Posterior vena cava (tissue), 2 donors: ENCODE measurements at places on chromosomes 6 and 20. TPM values are rescaled to one million over a fixed set of nuclear protein-coding genes. Genes with fewer than 3 reads are reported as not detected.

The FBXO9 gene
- 99.5 TPM for total RNA-seq

The SH3BGRL2 gene
- total RNA-seq, result 15.0 TPM

The FAM209B gene
- total RNA-seq, result 0.38 TPM

The RRP36 gene
- 40.1 TPM for total RNA-seq

The MAS1 gene
- 0.42 TPM for total RNA-seq

The EYS gene
- not detected for total RNA-seq

The TRAPPC3L gene
- 0.33 TPM for total RNA-seq

DNA sequence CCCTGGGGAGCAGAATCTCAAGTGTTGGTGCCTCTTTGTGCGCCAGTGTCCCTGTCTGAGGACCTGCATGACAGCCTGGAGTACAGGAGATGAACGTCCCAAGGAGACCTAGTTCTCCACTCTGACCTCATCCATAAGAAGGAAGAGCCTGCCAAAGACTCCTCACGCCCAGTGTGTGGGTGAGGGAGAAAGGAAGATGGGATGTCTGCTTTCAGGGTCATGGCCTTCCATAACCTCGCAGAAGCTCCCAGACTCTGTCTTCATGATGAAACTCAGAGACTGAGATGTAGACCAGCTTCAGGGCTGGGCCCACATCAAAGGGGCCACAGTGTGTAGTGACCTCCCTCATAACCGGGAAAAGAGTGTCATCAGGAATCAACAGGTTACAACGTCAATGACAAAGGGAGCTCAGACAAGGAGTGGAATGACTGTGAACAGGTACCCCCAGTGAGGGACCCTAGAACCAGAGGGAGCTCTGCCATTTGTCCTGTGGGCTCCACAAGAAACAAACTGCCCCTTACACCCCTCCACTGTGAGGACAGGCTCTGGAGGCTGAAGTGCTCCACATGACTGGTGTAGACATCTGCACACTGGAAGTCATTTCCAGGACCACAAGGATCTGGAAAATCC, 8.1 kb downstream of the HLA-DQB1 start:
- no peak for DNase-seq

DNA sequence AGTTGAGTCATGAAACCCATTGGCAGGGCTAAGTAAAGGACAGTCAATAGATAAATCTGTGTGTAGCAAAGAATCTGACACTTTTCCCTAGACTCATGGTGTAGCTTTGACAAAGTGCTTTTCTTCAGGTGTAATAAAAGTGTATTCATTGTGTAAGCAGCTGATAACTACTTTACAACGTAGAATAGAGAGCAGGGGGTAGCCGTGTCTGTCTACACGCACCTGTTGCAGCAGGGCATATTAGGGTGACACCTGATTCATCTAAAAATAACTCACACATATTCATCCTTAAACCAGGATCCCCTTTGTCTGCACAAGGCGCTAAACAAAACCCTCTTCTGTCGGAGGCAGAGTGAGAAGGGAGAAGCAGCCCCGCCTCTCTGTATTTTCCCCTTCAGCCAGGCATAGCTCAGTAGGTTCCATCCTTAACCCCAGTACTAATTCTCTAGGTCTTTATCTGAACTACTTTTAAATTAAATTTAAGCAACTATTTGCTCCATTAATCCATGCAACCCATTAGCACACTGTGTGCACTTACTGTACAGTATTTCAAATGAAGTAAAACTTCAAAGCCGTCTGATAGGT, 306.7 kb upstream of the SASH1 start:
- no peak for DNase-seq

DNA sequence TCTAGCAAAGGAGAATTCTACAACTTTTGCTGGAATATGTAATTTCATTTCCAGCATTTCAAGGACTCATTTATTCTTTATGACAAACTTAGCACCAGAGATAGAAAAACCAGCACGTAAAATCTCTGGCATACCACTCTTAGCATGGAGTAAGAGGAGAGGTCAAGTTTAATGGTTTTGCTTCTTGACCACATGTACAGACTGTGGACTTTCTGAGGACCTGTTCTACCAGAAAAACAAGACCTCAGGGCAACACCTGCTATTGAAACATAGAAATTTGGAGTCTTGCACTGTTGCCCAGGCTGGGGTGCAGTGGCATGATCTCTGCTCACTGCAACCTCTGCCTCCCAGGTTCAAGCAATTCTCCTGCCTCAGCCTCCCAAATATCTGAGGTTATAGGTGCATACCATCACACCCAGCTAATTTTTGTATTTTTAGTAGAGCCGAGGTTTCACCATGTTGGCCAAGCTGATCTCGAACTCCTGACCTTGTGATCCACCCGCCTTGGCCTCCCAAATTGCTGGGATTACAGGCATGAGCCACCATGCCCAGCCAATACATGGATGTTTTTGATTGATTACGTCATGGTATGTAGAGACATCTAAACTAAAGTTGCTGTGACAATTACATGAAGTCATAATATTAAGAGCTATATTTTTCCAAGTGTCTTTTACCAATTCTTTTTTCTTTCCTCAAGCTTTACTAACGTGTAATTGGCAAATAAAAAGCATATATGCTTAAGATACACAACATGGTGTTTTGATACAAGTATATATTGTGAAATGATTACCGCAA, 36.1 kb downstream of the CRYBG1 start:
- no peak for DNase-seq

- DNase-seq, result no peak
Observed at GRCh38 chr20:47125508-47125757, 230.8 kb downstream of the EYA2 start.

DNA sequence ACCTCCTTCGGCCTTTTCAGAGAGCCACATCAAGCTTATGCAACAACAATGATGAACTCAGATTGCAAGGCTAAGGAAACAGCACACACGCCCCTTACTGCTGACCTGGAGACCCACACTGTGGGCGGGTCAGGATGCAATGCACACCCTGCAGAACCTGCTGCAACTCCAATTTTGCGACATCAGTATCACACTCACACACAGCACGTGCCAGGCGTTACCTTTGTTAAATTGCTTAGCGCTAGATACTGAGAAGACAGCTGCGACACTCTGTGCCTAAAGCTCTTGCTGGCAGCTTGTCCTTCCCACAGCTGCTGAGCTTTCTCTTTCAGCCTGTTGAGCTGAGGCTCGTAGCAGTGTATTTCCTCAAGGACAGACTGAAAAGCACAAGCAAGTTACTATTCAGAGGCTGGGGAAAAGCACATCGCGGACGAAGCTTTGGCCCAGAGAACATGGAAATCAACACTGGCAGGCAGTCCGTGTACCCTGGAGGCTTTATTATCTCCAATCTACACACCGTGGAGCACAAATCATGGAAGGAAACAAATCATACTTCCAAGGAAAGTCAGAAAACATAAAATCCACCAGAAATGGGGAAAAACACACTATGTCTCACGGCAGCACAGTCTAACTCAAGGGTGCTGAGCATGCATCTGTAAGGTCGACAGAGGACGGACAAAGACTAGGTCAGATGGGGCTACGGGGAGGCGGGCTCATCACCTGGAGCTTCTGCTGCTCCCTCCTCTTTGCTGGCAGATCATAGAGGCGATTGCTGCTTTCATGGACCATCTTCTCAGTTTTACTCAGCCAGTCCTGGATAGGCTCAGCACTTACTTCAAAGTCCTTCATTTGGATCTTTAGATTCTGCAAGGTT, 268.2 kb downstream of the SYNE1 start:
- no peak for DNase-seq

DNA sequence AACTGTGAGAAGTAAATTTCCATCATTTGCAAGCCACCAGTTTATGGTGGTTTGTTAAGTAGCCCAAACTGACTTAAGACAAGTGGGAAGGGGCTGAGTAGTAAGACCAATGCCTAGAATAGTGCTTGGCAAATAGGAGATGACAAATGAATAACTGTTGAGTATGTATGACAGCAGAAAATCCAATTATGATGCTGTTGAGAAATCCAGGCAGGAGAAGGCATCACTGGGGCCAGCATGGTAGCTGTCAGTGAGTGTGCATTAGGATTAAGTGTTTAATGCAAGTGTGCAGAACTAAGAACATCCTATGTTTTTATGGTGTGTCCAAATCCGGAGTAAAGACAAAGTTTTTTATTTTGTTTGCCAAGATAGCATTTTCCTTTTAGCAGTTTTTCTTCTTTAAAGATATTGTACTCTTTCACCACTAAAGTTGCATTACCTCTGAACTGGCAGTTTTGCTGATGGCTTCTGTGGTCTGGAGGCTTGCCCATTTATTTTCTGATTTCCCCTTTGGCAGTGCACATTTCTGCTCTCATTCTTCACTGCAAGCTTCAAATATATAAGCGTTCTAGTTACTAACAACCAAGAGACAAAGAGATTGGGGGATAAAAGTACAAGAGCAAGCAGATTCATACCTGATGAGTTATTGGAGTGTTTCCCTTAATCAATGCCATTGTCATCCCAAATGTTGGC, 289.7 kb downstream of the KCNQ5 start:
- no peak for DNase-seq

- DNase-seq, result no peak
Observed at GRCh38 chr20:62722627-62723026, 14.0 kb downstream of the NTSR1 start.

- DNase-seq, result no peak
Observed at GRCh38 chr6:134446218-134446848, 128.4 kb upstream of the SGK1 start.

GRCh38 chr6:140076105-140076504, 701.7 kb upstream of the CITED2 start:
- no peak for DNase-seq

DNA sequence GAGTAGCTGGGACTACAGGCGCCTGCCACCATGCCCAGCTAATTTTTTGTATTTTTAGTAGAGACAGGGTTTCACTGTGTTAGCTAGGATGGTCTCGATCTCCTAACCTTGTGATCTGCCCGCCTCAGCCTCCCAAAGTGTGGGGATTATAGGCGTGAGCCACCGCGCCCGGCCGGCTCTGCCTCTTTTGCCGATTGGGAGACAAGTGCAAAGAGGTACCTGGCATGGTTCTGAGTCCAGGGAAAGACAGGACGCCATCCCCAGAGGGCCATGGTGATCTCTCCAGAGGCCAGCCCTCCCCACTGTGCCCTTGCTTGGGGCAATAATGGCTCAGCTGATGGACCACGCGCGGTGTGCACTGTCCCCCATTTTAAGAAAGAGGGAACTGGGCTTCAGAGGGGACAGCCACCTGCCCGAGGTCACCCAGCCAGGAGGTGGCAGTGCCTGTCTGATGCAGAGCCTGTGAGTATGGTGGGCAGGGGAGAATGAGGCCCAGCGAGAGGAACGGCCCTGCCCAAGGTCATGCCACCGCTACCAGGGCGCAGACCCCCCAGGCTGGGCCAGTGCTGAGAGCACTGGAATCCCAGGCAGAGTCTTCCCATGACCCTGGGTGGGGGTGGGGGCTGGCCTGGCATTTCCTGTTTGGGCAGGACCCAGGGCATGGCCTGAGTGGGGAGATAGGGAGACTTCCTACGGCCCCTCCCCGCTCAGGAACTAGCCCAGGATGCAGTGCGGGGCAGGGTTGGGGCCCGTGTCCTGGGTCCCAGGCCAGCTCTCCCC, 61.0 kb downstream of the SNAI1 start:
- DNase-seq, result peak; percentile 57

DNA sequence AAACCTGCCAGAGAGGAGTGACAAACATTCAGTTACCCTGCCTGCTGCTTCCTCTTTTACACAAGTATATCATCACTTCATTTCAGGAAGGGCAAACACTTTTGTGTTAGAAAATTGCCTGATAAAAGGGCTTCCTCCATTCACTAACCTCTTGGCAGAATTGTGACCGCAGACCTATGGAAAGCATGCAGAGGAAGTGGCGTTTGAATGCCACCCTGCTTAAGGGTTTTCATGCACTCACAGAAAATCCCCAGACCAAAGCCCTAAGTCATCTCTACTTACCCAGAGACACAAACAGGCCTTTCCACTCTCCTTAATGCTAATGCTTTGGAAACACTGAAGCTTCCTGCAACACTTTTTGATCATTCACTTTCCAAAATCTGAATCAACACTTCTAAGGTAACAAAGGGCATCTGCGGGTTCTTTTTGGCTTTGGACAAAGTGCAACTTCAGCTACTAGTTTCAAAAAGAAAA, 22.1 kb upstream of the RALGAPA2 start:
- DNase-seq, result no peak

GRCh38 chr20:62305149-62305764, 2.5 kb downstream of the ADRM1 start:
- no peak for DNase-seq

DNA sequence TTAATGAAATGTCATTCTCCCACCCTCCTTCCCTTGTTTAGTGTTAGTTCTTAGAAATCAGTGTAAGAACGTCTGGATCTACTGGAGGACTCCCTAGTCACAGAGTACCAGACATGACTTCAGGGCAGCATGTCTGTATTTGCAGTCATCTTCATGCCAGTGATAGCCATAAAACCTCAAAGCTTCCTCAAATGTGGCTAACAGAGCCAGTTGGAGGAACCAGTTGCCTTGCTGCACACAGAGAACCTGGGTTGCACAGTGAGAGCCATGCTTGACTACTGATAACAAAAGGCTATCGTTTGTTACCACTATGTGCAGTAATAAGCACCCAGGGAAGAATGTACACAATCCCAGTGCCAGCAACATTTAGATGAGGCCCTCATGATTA, 20.1 kb downstream of the NT5E start:
- DNase-seq, result no peak

- no peak for DNase-seq
Observed at GRCh38 chr20:63441136-63442099, 31.0 kb downstream of the KCNQ2 start.
